Left hindlimb (tissue), 1 donor: ENCODE measurements at places on chromosomes 5 and 9.

GRCh38 chr5:34881246-34881645 is 34.1 kb downstream of the RAD1 start:
- no peak for DNase-seq

GRCh38 chr9:113343732-113344231 is 3.7 kb upstream of the WDR31 start:
- peak; percentile 77 for DNase-seq

- DNase-seq = no peak
These were observed 18.1 kb downstream of the LIX1 start for GRCh38 chr5:97124335-97124734.

DNA sequence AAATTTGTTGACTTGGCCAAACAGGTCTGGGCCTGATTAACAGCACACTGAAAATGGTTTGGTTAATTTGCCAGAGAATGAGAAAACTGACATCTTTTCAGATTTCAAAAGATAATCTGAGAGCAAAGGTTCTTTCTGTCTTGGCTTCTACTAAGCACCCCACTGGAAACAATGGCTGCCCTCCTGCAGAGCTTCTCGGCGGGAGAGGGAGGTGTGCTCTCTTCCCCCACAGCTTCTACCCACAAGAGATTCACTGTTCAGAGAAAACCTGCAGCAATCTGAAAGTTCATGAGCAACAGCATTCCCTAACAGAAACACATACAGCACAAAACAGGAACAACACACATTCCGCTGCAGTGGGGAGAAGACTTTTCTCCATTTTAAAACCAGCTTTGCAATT is 3.0 kb downstream of the DNAH5 start:
- DNase-seq = no peak

GRCh38 chr5:75640395-75640794 is 29.1 kb downstream of the ANKDD1B start:
- DNase-seq = no peak

GRCh38 chr9:13735181-13735580 is 455.7 kb upstream of the MPDZ start:
- DNase-seq = no peak

- DNase-seq = no peak
These were observed 192.9 kb downstream of the CRB2 start for GRCh38 chr9:123548741-123549545.

DNA sequence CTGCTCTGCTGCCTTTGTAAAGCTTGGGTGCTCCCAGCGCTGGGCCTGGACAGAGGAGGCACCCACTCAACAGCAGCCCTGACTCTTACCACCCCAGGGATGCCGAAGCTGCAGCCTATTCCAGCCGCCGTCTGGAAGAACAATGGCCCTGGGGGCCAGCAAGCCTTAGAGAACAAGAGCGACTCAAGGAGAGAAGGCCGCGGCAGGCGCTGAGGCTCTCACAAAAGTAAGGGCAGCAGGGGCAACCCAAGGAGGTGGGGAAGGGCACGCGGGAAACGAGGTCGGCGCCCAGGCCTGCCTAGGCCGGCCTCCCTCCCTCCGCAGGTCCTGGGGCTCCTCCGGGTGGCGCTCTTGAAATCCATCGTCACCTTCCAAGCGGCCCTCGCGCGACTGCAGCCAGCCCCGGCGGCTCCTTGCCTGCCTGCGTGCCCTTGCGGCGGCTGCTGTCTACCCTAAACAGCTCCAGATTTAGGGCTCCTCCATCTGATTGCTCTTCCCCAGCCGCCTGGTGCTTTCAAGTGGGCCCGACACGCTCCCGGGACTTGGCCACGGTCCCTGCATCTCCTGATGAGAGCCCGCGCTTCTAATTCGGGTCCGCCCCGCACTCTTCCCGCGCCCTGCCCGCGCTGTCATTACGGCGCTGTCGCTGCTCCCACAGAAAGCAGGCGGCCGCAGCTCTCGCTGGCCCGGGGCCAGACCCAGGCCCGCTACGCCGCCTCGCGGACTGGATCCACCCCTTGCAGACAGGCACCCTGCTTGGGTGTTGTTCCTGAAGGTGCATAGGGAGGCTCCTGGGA is 213.3 kb downstream of the SEMA6A start:
- DNase-seq = peak; percentile 63
